ENCODE measurements at places on chromosomes 3 and 15.

DNA sequence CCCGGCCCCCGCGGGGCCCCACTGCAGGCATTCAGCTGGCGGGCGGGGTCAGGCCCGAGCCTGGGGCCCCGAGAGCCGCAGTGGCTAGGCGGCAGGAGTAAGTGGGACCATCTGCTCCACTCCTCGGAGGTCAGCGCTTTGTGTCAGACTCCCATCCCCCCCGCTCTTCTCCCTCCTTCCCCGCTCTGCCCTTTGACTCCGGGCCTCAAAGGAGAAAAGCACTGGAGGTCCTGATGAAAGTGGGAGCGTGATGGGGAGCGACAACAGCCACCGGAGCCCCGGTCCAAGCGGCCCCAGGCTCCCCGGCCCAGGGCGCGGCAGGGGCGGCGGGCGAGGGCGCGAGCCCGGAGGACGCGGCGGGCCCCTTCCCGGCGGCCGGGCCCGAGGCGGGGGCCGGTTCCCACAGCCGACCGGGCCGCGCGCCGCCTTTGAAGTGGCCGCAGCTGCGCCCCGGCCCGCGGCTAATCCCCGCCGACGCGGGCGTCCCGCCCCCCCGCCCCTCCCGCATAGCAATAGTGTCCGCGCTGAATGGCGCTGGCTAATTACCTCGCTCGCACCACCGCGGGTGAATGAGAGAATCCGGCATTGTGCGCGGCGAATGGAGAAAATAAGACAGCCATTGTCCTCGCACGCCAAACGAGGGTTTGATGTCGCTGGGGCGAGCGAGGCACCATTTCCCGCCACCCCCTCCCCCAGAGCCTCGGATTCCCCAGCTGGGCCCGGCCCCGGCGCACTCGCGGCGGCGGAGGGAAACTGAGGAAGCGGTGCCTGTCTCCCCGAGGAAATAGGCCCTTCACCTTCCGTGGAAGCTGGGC, 22.4 kb downstream of the IGDCC3 start:
- DNase-seq: no peak

DNA sequence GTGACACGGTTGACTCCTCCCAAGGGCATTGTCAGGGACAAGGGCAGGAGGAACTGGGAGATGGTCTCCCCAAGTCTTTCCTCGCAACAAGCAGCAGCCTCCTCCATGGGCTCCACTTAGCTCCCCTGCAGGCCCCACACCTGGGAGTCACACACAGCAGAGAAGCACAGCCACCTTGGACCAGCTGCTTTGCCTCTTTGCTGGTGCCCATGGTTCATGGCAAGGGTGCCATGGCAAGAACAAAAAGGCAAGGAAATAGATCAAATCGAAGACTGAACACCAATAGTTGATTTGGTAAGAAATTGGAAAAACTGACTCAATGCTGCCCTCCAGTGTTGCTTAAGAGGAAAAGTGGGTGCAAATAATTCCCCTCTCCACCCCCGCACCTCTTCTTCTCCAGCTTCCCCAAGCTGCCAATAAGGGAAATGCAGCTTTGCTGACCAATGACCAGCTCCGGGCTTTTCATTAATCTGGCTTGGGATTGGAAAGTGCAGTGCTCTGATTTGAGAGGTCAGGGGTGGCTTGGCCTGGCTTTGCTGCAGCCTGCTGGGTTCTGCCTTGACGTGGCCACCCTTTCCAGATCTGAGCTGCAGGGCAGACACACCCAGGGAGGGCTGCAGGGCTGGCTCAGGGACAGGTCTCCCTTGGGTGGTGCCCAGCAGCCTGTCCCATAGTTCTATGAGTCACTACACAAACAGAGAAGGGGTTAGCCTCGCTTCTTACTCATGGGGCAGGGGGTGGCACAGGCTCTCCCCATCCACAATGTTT, 162.0 kb downstream of the KLF13 start:
- DNase-seq: no peak

GRCh38 chr15:81526029-81526428, 152.0 kb upstream of the TMC3 start:
- no peak for DNase-seq

DNA sequence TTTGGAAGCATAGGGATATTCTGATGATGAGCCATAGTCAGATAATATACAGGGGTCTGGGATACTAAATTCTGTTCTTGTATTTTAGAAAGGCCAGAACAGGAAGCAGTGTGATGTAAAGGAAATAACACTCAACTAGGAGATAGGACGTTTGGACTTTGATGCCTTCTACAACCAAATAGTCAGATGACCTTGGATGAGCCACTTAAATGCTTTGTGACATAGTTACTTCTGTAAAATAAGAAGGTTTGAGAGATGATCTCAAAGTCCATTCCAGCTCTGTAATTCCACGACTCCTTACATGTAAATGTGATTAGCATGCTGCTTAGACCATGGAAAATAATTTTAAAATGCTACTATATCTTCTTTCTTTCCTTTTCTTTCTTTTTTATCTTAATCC, 29.5 kb upstream of the CCDC54 start:
- no peak for DNase-seq

DNA sequence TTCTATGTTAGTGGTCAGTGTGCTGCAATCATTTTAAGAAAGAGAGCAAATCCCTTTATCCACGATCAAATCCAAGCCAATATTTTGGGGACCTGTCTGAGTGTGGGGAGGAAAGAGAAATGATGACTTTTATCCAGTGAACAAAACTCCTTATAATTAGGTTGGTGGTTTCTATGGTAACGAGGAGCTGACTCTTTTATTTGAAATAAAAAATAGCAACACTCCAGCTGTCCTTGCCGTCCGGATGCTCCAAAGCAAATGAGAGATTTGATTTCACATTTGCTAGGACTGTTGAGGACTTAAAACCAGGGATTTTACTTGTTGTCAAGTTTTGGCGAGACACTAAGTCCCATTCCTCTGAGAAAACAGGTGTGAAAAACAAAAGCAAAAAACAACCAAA, 154.0 kb upstream of the PRICKLE2 start:
- DNase-seq: no peak

DNA sequence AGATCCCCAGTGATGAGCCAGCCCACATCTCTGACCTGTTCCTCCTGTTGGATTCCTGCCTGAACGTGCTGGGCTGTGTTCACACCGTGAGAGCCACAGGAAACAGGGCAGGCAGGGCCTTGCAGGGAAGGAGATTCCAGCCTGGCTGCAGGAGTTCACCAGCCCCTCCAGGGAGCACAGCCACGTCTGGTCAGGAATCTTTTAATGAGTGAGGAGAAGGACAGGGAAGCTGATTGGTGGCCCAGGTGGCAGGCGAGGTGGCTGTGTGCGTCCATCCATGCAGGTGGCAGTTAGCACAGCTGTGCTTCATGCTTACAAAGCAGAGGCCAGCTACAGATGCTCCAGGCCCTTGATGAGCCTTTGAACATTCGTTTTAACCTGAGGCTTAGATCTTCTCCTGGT, 10.5 kb downstream of the LRRK1 start:
- no peak for DNase-seq

GRCh38 chr3:170437696-170438407, 19.2 kb downstream of the CLDN11 start:
- DNase-seq: no peak

DNA sequence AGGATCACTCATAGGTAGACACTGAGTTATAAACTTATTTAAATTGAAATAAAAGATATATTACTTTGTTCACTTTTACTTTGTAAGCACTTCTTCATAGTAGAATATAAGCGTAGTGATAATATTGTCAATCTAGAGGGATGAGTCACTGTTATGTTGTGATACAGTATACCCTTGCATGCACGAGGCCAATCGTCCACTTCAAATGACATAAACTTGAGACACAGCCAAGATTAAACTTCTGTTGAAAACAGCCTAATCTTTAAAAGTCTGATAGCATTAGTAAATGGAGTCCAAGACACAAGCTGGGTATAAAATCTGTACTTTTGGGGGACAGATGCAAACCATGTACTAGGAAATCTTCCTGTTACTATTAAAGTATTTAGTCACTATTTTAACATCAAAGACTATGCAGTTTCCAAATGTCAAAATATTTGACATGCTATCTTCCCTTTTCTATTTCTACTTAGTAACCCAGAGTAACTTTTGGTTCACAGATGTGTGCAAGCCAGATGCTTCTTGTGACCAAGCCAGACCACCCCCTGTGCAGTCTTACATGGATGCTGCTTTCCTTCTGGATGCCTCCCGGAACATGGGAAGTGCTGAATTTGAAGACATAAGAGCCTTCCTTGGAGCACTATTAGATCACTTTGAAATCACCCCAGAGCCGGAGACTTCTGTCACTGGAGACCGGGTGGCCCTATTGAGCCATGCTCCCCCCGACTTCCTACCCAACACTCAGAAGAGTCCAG, 85.3 kb downstream of the PIK3R4 start:
- DNase-seq: no peak

DNA sequence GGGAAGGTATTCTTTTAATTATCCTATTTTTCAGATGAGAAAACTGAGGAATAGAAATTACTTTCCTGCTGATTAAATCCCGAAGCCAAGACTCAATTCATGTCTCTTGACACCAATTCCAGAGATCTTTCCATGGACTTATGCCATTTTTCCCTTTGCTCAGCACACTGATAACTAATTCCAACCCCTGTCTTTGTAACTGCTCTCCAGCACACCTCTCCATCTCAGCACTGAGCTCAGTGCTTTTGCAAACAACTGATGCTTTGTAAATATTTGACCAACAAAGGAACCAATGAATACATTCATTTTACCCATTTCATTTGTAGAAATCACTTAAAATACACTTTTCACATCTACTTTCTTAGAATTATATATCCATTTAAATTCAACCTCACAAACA, 249.1 kb downstream of the IL5RA start:
- DNase-seq: no peak

- DNase-seq: no peak
These were observed 319.2 kb downstream of the ZNF621 start for GRCh38 chr3:40843851-40844548.

Measured in stimulated activated CD8-positive, alpha-beta memory T cell treated with anti-CD3 and anti-CD28 coated beads, Interleukin-4, amount 100 ng/mL, for 1 hour (primary cell).